ENCODE measurements at places on chromosomes 4 and X.
A peak's percentile ranks its signal among the peaks of the same experiment; 100 is the strongest.

DNA sequence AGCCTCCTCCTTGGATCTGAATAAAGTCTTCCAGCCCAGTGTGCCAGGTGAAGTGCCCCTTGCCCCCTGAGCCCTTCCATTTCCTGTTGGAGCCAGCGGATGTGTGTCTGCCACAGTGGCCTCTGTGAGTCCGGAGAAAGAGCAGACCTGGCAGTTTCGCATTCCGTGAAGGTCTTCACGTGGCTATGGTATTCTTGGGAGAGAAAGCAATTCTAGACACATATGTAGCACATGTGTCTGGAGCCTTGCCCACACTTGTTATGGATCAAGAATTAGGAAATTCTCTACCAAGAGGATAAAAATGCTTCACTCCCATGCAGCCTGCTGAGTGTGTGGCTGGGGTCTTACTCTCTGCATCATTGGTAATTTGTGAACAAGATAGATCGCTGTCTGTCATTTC is 130.9 kb downstream of the REPS2 start:
- no peak for DNase-seq

DNA sequence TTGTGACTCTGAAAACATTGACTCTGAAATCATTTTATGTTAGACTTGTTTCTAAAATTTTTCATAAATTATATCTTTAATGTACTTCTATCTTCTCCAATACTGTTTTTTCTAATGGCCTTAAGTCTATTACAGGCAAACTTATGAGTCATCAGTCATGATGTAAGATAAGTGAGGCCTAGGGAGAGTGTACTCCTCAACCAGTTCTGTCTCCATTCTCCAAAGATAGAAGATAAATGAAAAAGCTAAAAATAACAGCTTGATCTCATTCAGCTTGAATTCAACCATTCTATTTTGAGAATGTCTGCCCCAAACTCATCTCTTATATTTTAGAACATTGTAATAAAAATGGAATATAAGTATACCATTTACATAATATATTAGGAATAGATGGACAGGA is 34.5 kb downstream of the STBD1 start:
- peak; percentile 81 for DNase-seq

GRCh38 chr4:147068564-147068963 is 122.9 kb upstream of the TTC29 start:
- DNase-seq: no peak

- no peak for DNase-seq
Observed at GRCh38 chr4:158444621-158445020, 77.1 kb upstream of the RXFP1 start.

DNA sequence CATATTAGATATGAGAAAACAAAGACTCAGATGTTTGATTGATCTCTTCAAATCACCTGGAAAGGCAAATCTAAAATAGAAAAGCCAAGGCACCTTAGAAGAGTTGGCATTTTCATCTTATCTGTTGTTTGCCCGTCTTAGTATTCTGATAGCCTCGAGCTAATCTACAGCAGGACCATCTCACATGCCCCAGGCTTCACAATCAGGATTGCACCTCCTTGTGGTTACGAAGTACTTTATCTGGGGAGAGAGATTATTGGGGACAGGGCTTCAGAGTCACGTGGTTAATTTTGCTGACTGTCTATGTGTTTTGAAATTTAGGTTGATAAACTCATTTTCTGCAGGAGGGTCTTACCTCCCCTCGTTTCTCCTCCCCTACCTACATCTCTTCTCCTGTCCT is 313.1 kb upstream of the ANXA10 start:
- peak; percentile 19 for DNase-seq

DNA sequence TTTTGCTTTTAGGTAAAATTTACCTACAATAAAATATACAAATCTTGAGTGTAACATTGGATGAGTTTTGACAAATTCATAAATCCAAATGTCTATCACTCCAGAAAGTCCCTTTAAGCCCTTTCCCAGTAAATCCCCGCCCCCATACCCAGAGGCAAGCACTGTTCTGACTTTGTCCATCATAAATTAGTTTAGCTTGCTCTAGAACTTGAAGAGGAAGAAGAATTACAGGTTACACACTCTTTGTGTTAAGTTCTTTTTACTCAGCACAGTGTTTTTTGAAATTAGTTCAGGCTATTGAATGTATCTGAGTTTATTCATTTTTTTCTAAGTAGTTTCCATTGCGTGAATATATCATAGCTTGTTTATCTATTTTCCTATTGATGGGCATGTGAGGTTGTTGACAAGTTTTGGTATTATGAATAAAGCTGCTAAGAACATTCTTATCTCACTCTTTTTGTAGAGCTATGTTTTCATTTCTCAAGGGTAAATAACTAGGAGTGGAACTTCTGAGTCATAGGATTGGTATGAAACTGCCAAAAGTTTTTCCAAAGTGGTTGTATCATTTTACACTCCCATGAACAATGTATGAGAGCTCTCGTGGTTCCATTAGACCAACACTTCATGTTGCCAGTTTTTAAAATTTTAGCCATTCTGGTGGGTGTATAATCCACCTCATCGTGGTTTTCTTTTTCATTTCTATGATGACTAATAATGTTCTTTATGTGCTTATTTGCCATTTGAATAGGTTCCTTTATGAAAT is 22.4 kb upstream of the HPSE start:
- peak; percentile 97 for DNase-seq

GRCh38 chrX:110051559-110051958 is 48.6 kb downstream of the TMEM164 start:
- no peak for DNase-seq

DNA sequence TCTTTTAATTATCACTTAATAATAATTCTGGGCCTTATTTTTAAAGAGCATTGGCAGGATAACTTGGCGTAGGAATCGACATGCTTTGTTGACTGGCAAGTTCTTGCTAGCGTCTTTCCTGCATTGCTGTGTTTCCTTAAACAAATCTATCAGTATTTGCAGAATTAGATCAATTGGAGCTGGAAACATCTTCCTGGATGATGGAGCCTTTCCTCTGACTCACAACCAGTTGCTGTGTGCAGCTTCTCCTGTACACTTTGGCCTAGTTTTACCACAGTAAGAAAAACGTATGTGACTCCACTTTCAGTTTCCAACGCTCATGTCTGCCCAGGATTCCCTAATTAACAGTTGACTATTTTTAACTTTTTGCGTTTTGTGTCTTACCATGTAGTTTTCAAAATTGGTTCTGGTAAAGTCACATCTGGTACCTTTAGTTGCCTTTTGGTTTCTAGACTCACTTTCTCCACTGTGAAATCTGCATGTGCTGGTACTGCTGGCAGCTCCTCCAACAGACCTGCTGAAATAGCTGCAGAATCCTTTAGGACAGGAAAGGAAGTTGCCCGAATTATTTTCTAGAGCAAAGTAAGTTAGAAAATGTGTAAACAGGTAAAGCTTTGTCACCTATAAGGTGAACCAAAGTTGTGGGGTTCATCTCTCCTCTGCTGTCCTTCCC is 553.2 kb upstream of the FAT1 start:
- peak; percentile 17 for DNase-seq

GRCh38 chrX:119870626-119871131 is 854 bp downstream of the RNF113A start:
- DNase-seq: no peak

- DNase-seq: no peak
Observed at GRCh38 chrX:132406106-132406505, 82.7 kb downstream of the MBNL3 start.

DNA sequence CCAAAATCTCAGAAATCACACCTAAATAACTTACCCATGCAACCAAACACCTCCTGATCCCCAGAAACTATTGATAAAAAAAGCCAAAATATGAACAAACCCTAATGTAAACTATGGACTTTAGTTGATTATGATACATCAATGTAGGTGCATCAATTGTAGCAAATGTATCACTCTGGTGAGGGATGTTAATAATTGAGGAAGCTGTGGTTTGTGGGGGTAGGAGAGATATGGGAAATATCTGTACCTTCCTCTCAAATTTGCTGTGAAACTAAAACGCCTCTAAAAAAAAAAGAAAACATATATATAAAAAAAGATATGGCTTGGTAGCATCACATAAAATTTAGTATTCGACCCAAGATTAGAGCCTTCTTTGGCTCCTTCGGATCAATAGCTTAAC is 144.3 kb upstream of the CPEB2 start:
- DNase-seq: no peak
